ENCODE measurements at places on chromosomes 7 and 10.

- no peak for DNase-seq
These were observed 63.6 kb upstream of the TCF7L2 start for GRCh38 chr10:112886463-112886862.

DNA sequence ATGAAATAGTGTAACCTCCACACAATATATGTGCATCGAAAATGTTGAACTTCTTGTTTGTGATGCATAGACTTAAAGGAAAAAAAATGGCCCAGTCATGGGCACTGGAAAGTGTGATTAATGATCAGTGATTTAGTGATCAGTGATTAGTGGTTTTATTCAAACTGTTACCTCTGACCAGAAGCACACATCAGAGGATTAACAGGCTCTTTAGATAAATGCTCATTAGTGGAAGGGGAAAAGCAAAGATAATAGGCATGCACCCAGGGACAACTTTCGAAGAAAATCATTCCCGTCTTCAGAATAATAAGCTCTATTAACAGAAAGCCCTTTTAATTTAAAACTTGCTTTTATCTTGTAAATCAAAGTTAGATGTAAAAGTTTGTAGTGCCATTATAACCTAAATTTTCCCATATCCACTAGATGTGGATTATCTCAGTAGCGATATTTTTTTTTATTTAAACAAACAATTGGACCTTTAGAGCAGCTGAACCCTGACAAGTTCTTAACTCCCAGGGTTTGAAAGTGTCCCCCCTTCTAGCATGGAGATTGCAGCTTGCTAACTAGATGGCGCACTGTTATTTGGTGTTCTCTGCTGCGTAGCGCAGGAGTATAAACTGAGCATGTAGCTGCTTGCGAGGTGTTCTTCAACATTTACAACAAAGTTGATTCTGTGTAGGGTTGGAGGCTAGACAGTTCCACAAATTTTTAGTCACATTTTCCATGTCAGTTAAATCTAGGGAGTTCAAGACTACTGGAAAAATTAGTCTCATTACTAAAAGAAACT lies at the start of gene CREB5:
Gene CREB5 (plus strand): TSS at position 643 of the 787 bp plus-strand sequence. CDS start 397 bp downstream, outside the sequence.
- DNase-seq = no peak

- DNase-seq = no peak
These were observed 80.1 kb downstream of the SH2D4B start for GRCh38 chr10:80617807-80618206.

GRCh38 chr10:21811245-21811585 lies 192.3 kb downstream of the DNAJC1 start:
- DNase-seq = no peak

GRCh38 chr7:31251441-31251840 lies 89.1 kb downstream of the NEUROD6 start:
- no peak for DNase-seq

- DNase-seq = no peak
These were observed 36.1 kb upstream of the BET1 start for GRCh38 chr7:94040254-94040653.

DNA sequence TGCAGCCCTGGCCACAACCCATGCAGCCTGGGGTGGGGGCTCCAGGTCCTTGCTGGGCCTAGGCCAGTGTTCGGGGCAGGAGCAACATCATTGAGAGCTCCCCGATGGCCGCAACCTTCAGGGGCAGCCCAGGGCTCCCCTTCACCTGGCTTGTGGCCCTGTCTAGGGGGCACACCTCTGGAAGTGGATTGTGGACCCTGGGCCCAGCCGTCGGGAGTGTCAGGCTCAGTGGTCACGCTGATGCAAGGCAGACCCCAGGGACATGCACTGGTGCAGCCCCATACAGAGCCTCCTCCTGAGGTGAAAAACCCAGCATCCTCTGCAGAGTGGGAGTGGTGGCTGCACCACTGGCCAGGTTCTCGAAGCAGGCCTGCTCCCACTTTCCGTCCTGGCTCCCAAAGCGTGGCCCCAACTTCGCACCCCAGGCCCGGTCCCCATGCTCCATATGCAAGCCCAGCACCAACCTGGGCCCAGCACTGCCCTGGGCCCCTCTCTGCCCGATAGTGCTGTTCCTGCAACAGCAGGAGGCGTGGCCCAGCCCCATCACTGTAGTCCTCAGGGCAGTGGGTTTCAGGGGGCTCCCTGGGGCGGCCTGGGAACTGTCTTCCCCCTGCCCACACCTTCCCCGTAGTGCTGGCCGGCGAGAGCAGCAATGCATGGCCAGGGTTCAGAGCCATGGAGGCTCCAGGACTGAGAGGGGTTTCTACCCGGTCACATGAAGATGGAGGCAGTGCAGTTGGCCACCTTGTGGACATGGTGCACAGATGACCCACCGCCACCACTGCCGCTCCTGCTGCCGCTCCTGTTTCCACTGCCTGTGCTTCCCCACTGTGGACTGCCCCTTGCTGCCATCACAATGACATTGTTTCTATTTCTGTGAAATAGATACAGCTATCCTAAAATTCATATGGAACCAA lies 303.9 kb upstream of the NRG3 start:
- no peak for DNase-seq

GRCh38 chr7:133461421-133461820 lies 208.5 kb downstream of the EXOC4 start:
- DNase-seq = no peak

- DNase-seq = no peak
These were observed 68.5 kb upstream of the DKK1 start for GRCh38 chr10:52245547-52245946.

- no peak for DNase-seq
These were observed 1259.7 kb downstream of the XPNPEP1 start for GRCh38 chr10:108663587-108663986.

DNA sequence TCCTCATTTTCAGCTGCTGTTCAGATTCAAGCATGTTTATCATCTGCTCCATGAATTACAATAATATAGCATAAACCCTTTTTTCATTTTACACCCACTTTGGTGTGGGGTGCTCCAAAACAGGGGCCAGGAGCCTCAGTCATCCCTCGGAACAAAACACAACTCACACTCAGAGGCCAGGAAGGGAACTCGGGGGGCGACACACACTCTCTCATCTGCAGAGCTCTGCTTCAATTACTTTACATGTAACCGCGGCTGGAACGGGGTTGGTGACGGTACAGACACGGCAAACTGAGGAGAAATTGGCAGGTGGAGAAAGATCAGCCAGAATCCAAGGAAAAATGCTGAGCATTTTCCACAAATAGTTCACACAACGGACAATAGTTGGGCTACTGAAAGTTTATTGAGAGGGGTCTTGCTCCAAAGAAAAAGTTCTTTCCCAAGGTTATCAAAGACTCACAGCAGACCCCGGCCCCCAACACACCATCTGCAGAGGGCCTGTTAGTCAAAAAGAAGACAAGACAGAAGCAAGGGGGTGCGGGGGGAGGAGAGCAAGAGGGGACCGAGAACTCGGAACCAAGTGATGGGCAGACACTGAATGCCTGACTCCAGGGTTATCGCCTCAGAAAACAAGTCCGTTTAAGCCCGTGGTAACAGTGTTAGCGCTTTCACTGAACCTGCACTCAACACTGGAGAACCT lies 20.5 kb downstream of the DIP2C start:
- no peak for DNase-seq

GRCh38 chr7:20963556-20964280 lies 177.0 kb upstream of the SP8 start:
- DNase-seq = no peak

- DNase-seq = no peak
These were observed 32.6 kb downstream of the TMEM270 start for GRCh38 chr7:73893342-73894101.

DNA sequence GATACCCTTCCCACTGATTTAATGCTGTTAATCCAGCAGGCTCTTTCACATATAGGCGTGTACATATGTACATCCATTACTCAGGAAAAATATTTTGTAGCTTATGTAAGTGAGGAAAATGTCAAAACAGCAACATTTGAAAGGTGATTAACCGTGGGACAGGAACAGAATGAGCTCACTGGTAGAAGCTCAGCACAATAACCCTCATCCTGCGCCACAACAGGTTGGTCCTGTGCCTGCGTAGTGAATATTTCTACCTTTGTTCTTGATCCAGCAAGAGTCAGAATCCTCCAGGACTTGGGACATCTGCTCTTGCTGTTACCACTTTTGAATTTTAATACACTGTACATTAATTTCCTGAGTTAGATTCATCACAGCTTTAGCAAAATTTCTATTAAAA lies 359.4 kb downstream of the THSD7A start:
- no peak for DNase-seq

- DNase-seq = no peak
These were observed 1.2 kb upstream of the OR6V1 start for GRCh38 chr7:143050931-143051330.

GRCh38 chr7:48708122-48708521 lies 216.2 kb upstream of the CDC14C start:
- no peak for DNase-seq

DNA sequence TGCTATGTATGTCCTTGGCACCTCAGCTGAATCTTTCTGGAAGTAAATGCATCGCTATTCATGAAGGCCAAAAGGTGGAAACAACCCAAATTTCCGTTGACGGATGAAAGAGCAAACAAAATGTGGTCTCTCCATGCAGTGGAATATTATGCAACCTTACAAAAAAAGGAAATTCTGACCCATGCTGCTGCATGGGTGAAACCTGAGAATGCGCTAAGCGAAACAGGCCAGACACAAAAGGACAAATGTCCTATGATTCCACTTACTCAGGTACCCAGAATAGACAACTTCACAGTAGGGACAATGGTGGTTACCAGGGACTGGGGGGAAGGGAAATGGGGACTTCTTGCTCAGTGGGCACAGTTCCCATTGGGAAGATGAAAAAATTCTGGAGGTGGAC lies 158.8 kb downstream of the CAMK1D start:
- DNase-seq = no peak

DNA sequence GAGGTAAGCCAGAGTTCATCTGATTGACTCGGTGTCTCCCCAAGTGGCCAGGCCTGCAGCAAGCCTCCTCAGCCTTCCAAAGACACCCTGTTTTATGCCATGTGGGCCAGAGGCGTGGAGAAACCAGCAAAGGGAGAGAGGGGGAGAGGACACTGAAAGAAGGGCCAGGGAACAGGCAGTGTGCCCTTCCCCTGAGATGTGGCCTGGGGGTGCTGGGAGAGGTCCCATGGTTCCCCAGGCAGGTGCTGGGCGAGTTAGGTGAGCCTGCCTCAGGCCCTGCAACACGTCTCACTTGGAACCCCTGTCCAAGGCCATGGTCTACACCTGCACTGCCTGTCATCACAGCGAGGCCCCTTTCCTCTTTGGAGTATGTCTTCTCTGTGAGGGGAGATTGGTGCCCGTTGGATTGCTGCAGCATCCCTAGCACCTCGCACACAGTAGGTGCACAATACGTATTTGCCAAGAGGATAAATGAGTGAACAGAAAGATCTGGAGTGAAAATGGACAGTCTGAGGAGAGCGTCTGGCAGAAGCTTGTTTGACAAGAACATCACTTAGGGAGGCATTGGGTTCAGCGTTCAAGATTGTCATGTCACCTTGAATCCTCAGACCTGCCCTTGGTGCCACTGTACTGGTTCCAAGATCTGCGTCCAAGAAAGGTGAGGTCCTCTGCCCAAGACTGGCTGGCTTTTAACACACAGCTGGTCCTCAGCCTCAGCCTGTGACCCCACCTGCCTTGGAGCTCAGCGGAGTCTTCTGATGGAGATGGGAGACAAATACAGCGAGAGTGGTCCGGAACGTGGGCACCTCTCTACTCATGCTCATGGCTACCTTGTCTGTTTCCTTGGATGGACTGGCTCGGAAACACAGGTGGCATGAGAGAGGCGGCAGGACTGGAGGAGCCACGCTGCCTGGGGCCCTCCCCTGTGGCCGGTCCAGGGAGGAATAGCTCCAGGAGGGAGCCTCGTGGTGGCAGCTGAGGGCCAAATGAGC lies 39.8 kb upstream of the NUB1 start:
- DNase-seq = no peak

GRCh38 chr10:23191764-23192711 lies at the start of gene PTF1A:
Gene PTF1A, plus strand, starts transcription at chr10:23192312. Its CDS starts 219 bp downstream, at chr10:23192531.
- no peak for DNase-seq

GRCh38 chr7:30926313-30926712 lies 14.7 kb downstream of the AQP1 start:
- no peak for DNase-seq

DNA sequence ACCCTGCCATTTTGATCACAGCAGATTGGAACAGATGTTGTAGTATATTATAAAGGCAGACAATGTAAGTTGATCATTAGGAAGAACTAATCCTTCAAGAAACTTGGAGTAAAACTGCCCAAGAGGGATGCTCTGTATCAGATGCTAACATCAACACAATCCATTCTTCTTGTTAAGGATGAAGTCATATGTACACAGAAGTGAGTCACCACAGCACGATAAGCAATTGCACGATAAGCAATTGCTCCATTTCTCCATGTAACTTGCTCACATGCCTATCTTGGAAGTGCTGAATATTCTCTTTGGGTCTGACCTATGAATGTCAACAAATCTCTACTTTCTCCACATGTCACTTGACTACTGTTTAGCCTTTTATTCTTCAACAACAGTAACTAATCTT lies 41.5 kb upstream of the DMTF1 start:
- no peak for DNase-seq

DNA sequence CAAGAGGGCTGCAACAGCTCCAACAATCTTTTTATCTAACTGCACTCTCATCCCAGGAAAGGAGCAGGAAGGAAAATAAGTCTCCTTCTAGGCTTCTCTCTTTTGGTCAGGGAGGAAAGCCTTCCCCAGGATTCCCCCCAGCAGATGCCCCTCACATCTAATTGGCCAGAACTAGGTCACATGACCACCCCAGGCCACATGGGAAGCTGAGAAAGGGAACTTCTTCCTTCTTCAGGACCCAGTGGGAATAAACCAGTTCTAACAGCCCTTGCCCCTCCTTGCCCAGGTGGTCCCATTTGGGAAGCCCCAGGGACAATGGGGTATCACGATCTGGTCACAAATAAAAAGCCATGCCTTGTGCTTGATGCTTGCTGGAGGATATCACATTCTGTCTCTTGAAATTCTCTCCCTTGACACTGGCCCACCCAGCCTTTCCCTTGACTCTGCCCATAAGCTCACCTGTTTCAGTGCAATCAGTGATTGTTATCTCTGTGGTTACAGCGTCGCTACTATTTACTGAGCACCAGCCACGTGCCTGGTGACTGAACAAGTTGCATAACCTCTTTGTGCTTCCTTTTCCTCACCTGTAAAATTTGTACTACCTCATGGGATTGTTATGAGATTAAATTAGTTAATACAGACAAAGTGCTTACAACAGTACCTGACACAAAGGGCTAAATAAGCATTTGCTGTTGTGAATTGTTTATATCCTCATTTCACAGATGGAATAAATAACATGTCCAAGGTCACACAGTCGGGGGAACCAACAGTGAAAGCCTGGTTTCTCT lies 9.0 kb upstream of the TACR2 start:
- DNase-seq = no peak

- DNase-seq = no peak
These were observed 557 bp downstream of the CYTH3 start for GRCh38 chr7:6271694-6272440.

DNA sequence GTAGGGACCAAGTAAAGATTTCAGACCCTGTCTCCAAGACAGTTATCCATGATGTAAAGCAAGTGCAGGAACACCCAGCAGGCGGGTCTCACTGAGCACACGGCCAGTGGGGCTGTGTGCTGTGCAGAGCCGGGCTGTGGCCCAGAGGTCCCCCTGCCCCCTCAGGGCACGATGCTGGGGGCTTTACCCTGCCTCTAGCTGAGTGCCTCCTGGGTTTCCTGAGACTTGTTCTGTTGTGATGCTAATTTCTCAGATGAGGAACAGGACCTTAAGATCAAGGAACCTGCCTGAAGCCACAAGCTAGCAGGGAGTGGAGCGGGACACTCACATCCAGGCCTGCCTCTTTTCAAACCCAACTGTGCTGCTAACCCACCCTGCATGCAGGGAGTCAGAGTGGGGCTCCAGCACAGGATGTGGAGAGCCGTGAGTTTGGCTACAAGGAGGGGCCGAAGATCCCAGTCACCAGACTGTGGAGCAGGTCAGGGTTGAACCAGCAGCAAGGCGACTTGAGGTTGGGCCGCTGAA lies 76.1 kb upstream of the LYZL2 start:
- no peak for DNase-seq
